Choroid plexus epithelial cell (primary cell): ENCODE measurements at places on chromosomes 2 and 18.
A peak's percentile ranks its signal among the peaks of the same experiment; 100 is the strongest.

GRCh38 chr2:20108655-20109396 is 57.4 kb upstream of the LAPTM4A start:
- DNase-seq, result peak; percentile 75

- no peak for DNase-seq
These were observed 188.0 kb upstream of the GLI2 start for GRCh38 chr2:120547662-120548061.

DNA sequence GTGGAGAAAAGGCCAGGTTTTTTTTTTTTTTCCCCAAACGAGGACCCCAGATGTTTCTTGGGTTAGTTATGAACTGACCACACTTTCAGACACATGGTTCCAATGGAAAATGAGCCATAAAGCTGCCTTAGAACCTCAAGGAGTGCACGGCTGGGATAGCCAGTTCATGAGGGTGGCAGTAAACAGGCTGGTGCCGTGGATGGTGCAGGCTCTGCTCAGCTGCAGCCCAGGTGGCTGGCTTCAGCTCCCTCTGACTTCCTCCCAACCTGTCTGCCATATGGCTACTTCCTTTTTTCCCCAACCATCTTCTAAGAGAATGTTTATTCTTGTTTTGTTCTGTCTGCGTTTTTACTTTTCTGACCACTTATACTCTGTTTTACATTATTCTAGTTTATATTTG is 109.8 kb upstream of the LMAN1 start:
- no peak for DNase-seq

GRCh38 chr18:63951302-63951705 is 2.2 kb downstream of the HMSD start:
- DNase-seq, result peak; percentile 80
